Osteoblast (primary cell): ENCODE measurements at places on chromosomes 4 and X.
A peak's percentile ranks its signal among the peaks of the same experiment; 100 is the strongest.

- H3K36me3 ChIP-seq = no peaks in the 10 kb centered on the region
- no peak overlapping the region for H3K4me3 ChIP-seq
- no peaks in the 10 kb centered on the region for H3K27me3 ChIP-seq
- DNase-seq = no peak
- no peak overlapping the region for H3K27ac ChIP-seq
Observed at GRCh38 chr4:123481717-123482116, 85.1 kb downstream of the SPRY1 start.

DNA sequence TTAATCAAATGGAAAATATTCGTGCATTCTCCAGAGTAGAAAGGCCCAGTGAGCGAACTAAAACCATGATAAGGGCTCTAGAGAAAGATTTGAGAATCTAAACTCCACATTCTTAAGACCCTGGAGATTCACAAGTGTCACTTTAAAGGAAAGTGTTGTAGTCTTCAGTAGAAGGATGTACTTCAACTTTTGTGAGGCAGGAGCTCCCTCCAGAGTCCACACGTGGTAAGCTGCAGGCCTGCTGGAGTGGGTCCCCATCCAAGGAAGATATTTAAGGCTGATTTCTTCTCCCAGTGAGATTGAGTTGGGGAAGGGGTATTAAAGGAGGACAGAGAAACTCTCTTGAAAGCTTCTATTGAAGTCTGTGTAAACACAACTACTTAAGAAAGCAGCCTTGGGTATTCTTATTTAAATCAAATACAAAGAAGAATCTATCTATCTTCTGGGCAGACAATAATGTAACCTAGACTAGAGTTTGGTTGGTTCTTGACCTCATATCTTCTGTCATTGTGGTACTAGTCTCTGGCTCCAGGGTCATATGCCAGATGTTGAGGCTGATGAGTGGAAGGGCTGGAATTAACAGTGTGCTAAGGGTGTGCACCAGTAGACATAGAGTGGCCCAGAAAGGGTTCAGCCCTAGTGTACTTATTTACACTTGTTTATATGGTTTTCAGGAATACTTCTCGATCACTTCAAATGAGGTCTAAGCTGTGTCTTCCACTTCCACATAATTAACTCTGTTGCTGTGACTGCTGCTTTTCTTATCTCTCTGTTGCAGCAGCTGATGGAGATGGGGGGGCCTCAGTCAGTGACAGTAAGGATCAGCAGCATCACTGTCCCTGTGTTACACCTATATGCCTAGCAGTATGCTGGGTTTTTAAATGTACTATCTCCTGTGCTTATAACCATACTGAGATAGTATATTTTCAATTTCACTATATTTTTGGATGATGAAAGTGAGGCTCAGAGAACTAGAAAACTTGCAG, 76.1 kb downstream of the HMGB2 start:
- peaks cover 6% of the 10 kb centered on the region for H3K27me3 ChIP-seq
- H3K36me3 ChIP-seq = no peaks in the 10 kb centered on the region
- no peaks in the 10 kb centered on the region for H3K4me1 ChIP-seq

GRCh38 chr4:88975958-88976774, 80.8 kb downstream of the FAM13A start:
- no peak overlapping the region for H3K4me3 ChIP-seq
- H3K36me3 ChIP-seq = no peaks in the 10 kb centered on the region
- peak; percentile 18 for DNase-seq

DNA sequence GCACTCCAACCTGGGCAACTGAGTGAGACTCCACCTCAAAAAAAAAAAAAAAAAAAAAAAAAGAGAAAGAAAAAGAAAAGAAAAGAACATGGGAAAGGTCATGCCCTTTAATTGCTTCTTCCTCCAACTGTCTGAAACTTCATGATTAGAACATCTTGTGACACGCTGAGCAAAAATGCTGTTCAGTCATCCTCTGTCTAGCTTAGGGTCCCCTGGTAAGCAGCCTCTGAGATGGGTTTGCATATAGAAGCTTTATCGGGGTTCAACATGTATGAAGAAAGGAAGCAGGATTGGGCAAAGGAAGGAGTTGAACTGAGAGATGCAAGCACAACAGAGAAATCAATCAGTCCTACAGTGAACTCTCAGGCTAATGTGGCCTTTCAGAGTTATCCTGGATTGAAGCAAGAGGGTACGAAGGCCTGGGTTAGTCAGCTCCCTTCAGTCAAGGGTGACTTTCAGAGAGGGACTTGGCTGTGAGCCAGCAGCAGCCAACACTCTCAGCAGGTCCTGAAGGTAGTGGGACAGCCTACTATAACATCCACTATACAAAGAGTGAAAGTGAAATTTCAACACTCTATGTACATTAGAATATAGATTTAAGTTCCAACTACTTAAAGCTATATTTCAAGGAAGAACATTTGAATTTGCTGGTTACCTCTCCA, 11.4 kb downstream of the MAOB start:
- no peaks in the 10 kb centered on the region for H3K36me3 ChIP-seq
- peaks cover 20% of the 10 kb centered on the region for H3K27me3 ChIP-seq
- H3K4me1 ChIP-seq = no peaks in the 10 kb centered on the region
- no peak overlapping the region for H3K4me3 ChIP-seq
- no peak for DNase-seq

DNA sequence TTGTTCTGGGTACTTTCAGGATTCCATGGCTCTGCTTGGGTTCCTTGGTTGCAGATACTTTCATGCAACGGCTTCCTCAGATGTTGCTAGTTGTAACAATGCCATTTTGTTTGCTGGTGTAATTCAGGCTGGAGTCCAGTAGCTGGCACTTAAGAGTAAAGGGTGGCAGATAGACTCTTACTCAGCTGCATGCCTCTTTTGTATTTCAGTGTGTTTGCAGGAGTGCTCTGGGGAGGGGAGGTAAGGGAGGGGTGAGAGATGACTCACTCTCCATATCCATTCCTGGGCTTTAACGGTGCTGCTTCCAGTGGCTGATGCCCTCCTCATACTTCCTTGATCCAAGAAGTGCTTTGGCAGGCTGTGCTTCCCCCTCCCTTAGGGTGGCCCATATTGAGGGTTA, 155.2 kb downstream of the ZNF330 start:
- H3K4me3 ChIP-seq = no peak overlapping the region
- no peak overlapping the region for H3K27ac ChIP-seq
- DNase-seq = peak; percentile 92
- no peaks in the 10 kb centered on the region for H3K36me3 ChIP-seq

- no peak overlapping the region for H3K27ac ChIP-seq
- DNase-seq = no peak
- peaks cover 32% of the 10 kb centered on the region for H3K4me1 ChIP-seq
- H3K27me3 ChIP-seq = no peaks in the 10 kb centered on the region
- H3K4me3 ChIP-seq = no peak overlapping the region
- peaks cover 4% of the 10 kb centered on the region for H3K36me3 ChIP-seq
Observed at GRCh38 chr4:88738180-88738579, 40.6 kb upstream of the NAP1L5 start.

- H3K27ac ChIP-seq = no peak overlapping the region
- no peaks in the 10 kb centered on the region for H3K36me3 ChIP-seq
- DNase-seq = peak; percentile 78
- H3K27me3 ChIP-seq = peaks cover 18% of the 10 kb centered on the region
- no peak overlapping the region for H3K4me3 ChIP-seq
- peaks cover 4% of the 10 kb centered on the region for H3K4me1 ChIP-seq
Observed at GRCh38 chr4:2046031-2046961, 12.8 kb upstream of the NAT8L start.

DNA sequence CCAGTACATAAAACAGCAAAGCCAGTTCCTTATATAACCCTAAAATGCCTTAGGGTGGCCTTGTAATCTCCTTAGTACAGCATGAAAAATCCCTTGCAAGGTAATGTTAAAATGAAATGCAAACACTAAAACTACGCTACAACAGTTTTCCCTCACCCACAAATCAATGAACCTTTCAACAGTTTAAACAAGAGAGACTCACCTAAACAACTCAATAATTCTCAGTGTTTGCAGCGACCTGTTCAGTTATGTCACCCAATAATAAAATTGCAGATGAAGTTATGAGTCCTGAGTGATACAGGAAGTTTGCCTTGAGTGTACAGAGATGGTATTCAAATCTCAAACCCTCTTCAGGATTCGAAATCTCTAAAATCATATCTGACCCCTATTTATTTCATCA, 25.3 kb downstream of the TSPAN5 start:
- no peak overlapping the region for H3K4me3 ChIP-seq
- H3K4me1 ChIP-seq = peaks cover 17% of the 10 kb centered on the region
- no peak overlapping the region for H3K27ac ChIP-seq

DNA sequence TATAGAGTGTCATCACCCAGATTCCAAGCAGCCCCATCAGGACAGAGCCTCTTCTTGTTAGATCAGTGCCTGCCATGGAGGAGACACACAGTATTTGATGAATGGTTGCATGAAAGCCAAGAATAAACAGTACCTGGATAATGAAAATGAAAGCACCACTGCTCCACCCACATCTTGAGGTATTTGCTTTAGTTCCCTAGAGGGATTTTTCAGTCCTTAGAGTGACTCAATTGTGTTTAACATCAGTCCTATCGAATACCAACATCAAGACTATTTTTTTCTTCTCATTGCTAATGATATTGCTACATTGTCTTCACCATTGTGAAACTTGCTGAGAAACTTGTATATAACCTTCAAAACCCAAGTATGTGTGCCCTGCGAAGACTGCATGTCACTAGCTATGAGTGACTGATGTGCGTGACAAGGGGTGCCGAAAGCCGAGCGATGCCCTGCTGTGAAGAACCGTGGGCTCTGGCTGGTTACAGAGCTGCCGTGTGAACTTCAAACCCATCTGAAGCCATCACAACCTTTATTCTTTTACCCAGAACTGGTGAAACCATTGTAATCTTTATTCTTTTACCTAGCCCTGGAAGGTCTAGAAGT, 211.3 kb upstream of the FAT1 start:
- no peak overlapping the region for H3K4me3 ChIP-seq
- peaks cover 53% of the 10 kb centered on the region for H3K4me1 ChIP-seq
- no peaks in the 10 kb centered on the region for H3K27me3 ChIP-seq
- H3K36me3 ChIP-seq = no peaks in the 10 kb centered on the region
- no peak for DNase-seq
- no peak overlapping the region for H3K27ac ChIP-seq

DNA sequence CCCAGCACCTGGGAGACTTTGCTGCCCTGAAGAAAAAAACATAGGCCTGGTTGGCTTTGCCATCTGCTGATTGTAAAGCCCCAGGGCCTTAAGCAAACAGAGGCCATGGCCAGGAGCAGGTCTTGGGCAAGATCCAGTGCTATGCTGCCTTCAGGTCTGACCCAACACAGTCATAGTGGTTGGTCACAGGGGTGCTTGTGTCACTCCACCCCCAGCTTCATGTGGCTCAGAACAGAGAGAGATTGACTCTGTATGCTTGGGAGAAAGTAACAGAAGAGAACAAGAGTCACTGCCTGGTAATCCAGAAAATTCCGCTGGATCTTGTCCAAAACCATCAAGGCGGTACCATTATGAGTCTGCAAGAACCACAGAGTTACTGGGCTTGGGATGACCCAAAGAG, 24.4 kb upstream of the SMARCA5 start:
- H3K4me3 ChIP-seq = no peak overlapping the region
- peaks cover 4% of the 10 kb centered on the region for H3K4me1 ChIP-seq
- H3K27ac ChIP-seq = no peak overlapping the region
- H3K27me3 ChIP-seq = no peaks in the 10 kb centered on the region

DNA sequence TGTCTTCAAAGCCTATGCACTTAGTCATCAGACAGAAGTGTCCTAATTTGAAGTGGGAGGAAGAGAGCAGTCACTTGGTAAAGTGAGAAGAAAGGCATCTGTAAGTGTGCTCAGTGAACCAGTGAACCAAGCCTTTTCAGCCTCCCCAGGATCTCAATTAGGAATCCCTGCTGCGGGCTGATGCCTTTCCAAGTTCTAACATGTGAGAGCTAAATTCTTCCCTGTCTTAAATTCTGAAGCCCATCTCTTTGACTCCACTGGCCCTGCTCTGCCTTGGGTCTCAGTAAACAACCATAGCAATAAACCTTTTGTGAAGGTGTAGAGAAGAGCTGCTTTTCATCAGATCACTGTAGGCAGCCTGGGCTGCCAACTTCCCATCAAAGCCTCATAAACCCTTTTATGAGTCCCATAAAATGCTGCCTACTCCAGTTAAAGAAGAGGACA, 701.2 kb upstream of the LCORL start:
- H3K27me3 ChIP-seq = no peaks in the 10 kb centered on the region
- H3K36me3 ChIP-seq = no peaks in the 10 kb centered on the region
- no peaks in the 10 kb centered on the region for H3K4me1 ChIP-seq
- no peak overlapping the region for H3K27ac ChIP-seq

DNA sequence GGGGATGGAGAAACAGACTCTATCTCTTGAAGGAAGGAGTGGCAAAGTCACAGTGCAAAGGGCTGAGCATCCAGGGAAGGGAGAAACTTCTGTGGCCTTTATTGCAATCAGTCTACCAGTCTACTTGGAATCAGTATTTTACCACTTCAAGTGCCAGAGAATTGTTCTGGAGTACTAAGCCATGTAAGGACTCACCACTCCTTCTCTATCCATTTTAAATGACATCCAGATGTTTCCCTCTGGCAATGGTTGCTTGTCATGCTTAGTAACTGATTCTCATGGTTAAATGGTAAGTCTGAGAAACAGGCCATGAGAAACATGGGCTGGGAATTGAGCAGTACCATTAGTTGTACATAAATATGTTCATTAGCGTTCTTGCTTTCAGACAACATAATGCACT, 21.1 kb upstream of the SMIM10 start:
- H3K27ac ChIP-seq = no peak overlapping the region
- H3K4me1 ChIP-seq = peaks cover 3% of the 10 kb centered on the region
- no peak for DNase-seq

DNA sequence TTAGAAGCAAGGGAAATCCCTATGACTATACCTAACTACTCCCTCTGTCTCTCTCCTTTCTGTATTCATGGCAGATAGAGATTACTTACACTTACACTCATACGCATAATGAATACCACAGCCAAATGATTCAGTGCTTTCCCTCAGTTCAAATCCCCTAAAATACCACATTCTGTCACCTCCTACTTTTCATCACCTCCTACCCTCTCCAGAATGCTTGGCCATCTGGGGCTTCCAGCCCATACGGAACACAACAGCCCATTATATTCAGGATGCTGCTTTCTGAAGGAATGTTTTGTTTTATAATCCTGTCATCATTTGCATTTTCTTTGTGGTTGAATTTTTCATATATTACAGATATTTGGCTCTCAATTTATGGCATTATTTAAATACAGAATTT, 361.6 kb downstream of the GRIA2 start:
- H3K27ac ChIP-seq = no peak overlapping the region
- no peaks in the 10 kb centered on the region for H3K36me3 ChIP-seq

GRCh38 chrX:127404161-127404560, 584.6 kb downstream of the PRR32 start:
- no peak overlapping the region for H3K27ac ChIP-seq
- H3K27me3 ChIP-seq = no peaks in the 10 kb centered on the region
- no peak for DNase-seq
- H3K4me3 ChIP-seq = no peak overlapping the region
- H3K36me3 ChIP-seq = no peaks in the 10 kb centered on the region

DNA sequence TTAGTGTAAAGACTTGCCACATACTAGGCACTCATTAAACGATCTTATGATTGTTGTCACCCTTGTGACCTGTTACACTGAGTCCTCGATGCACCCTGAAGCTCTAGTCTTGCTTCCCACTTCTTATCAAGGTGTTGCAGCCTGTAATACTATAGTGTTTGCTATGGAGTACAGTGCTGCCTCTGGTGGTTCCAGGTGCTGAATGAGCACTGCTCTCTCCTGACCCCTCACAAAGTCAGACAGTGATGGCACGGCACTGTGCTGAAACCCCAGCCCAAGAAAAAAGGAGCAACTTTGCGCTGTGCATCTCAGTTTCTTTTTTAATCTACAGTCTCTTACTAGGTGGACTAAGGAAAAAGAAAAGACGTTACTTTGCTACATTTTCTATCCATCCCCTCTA, 106.3 kb downstream of the GC start:
- H3K36me3 ChIP-seq = no peaks in the 10 kb centered on the region
- H3K4me3 ChIP-seq = no peak overlapping the region
- peaks cover 2% of the 10 kb centered on the region for H3K4me1 ChIP-seq
- no peak for DNase-seq
- H3K27ac ChIP-seq = no peak overlapping the region
